ENCODE measurements at places on chromosomes 3 and 15. TPM values are rescaled to one million over a fixed set of nuclear protein-coding genes. Genes with fewer than 3 reads are reported as not detected.

- no peak for DNase-seq
Measured at GRCh38 chr3:67516496-67516895, 137.9 kb downstream of the SUCLG2 start.

- DNase-seq: no peak
Measured at GRCh38 chr3:2096216-2096615, 2.5 kb upstream of the CNTN4 start.

DNA sequence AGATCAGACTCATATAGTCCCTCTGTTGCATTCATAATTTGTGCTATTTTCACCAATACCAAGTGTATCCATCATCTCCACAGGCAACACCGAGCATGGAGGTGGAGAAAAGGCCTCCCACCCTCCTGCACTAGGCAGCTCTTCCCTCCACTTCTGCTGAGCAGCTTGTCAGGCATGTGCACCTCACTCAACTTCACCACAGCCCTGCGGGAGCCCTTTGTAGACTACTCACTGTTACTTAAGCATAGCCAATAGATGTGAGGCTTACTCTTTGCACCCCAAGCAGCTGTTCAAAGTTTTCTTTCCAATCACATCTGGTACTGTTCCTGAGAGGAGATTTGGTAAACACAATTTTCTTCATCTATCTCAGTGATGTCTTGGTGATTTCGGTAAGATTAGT is 16.9 kb upstream of the GUCA1C start:
- DNase-seq: no peak

- DNase-seq: no peak
Measured at GRCh38 chr3:194587438-194587931, 45.7 kb downstream of the TMEM44 start.

DNA sequence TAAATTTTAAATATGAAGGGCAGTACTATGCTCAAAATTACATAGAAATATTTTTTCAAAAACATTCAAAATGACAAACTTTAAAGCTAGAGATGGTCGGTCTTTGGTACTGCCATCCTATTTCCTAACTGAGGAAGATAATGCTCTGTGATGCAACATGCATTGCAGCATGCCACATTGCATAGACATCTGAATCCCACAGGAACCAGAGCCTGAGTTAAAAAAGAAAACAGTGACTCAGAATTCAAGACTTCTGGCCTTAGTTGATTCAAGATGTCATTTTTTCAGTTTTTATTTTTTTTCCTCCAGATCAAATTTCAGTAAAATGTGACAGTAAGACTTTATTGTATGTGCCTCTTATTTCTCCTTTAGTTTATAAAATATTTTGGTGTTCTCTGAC is 33.1 kb downstream of the TP63 start:
- DNase-seq: peak; percentile 79

- no peak for DNase-seq
Measured at GRCh38 chr3:184441202-184441900, 61.5 kb downstream of the CHRD start.

DNA sequence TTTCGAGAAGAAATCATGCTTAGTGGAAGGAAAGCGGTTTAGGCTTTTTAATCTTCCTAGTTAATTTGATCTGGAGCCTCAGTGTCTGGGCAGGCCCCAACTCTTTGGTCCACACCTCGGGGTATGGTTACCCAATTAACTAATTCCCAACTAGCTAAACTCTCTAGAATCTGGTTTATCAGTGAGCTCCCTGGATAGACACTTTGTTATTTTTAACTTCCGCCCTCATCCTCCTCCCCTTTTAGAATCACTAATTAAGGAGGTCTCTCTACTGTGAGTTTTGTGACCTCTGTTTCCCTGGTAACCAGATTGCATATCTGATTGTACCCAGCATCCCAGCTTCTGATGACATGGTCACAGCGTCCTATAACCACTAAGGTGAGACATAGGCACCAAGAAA is 112.2 kb downstream of the RARB start:
- DNase-seq: no peak

DNA sequence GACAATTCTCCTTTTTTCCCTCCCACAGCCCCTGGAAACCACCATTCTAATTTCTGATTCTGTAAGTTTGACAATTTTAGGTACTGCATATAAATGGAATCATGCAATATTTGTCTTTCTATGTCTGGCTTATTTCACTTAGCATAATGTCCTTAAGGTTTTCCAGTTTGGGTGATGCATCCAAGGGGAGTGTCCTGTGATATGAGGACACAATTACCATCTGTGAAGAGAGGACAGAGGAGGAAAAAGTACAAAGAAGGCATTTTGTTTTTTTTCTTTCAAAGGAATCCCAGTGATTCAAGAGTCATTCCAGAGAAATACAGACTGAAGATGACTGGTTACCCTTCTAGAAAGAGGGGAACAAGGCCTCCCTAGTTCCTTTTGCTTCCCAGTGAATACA is 514.7 kb upstream of the TGFBR2 start:
- peak; percentile 16 for DNase-seq

- DNase-seq: no peak
Measured at GRCh38 chr3:16484216-16484615, 29.3 kb downstream of the RFTN1 start.

DNA sequence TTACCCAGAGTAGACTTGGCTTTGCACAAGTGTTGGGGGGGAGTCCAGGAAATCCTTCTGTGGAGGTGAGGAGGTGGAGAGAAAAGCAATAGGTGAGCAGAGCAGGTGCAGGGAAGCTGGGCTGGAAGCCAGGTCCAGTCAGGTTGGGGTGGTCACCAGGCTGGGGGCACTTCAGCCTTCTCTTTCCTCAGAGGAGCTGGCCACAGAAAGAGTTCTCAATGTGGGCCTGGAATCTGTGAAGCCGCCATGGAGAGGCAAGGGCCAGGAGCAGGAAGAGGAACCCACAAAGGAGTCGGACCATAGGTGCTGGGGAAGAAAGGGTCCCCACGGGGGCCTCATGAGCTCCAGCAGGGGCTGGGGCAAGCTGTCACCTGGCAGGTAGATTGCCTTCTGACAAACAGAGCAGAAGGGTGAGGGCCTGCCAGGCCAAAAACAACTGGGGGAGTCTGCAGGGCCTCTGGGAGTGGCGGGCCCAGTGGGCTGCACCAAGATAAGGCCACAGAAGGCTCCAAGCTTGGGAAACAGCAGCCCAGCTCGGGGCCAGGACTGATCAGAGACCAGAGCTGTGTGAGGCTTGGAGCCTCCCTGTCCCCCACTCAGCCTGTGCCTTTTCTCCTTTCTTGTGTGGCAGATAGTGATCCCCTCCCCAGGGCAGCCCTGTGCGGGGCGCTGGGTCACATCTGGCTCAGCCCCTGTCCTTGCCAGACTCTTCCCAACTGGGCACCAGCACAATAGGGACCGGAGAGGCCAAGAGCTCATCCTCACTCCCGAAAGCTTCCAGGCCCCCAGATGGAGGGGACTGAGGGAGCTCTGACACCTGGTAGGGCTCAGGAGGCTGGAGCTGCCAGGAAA is 53.0 kb upstream of the FGD5 start:
- DNase-seq: no peak

DNA sequence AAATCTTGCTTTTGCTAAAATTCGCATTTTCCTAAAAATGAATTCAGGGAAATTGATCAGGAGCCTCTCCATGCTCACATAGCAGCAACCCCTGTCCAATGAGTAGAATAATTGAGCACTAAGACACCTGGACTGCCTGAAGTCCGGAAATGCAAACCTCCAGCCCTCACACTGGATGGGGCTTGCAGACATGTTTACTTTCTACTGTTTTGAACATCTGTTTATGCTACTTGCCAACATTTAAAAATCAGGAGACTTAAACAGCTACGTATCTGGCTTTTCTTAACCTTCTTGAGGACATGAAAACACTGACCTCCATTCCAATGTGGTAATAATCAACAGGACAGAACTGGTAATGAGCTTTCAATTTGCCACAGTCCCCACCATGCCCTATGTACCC is 184.4 kb downstream of the SHOX2 start:
- no peak for DNase-seq

DNA sequence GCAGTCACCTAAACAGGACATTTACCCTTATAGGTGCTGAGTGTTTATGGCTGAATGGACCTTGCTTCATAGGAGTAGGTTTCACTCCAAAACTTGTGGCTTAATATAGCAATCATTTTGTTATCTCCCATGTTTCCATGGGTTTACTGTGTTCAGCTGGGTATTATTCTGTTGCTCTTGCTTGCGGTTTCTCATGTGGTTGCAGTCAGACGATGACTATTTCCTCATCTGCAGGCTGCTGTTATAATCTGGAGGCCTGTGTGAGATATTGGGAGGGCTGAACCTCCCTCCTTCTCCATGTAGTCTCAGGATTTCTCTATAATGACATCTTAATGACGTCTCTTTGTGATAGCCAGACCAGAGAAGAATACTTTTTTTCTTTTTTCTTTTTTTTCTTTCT is 98.1 kb downstream of the ZPLD1 start:
- DNase-seq: no peak

- DNase-seq: no peak
Measured at GRCh38 chr15:26477044-26477443, 295.8 kb downstream of the GABRB3 start.

The MASP1 gene
- total RNA-seq: 0.83 TPM

The BDH1 gene
- 2.8 TPM for total RNA-seq

The CNTN3 gene
- total RNA-seq: 32.7 TPM

The ANKUB1 gene
- 0.17 TPM for total RNA-seq

The LMLN gene
- 7.2 TPM for total RNA-seq

The CCR8 gene
- total RNA-seq: not detected

The CGNL1 gene
- 1.2 TPM for total RNA-seq

The SLC22A14 gene
- 0.33 TPM for total RNA-seq

The POC1A gene
- 2.8 TPM for total RNA-seq

Measured in mammary epithelial cell (primary cell).